ENCODE measurements at places on chromosomes 6 and 20. TPM values are rescaled to one million over a fixed set of nuclear protein-coding genes. Genes with fewer than 3 reads are reported as not detected.

APOM gene
- total RNA-seq = 0.89 TPM

DOK5 gene
- total RNA-seq = 19.8 TPM

ZC3H12D gene
- total RNA-seq = 0.30 TPM

BACH2 gene
- total RNA-seq = 1.5 TPM

SPATA25 gene
- 1.1 TPM for total RNA-seq

SEMG1 gene
- not detected for total RNA-seq

RBM24 gene
- 16.2 TPM for total RNA-seq

PRPH2 gene
- 4.9 TPM for total RNA-seq

RSPO3 gene
- 1.2 TPM for total RNA-seq

KHDC1 gene
- 3.0 TPM for total RNA-seq

BANF2 gene
- not detected for total RNA-seq

C6orf52 gene
- total RNA-seq = 0.30 TPM

SLC25A27 gene
- 2.4 TPM for total RNA-seq

LY6G5C gene
- 0.51 TPM for total RNA-seq

PAK5 gene
- total RNA-seq = not detected

PDYN gene
- not detected for total RNA-seq
